Kidney (tissue), 22 donors: ENCODE measurements at places on chromosomes 11 and 22.
A peak's percentile ranks its signal among the peaks of the same experiment; 100 is the strongest.

DNA sequence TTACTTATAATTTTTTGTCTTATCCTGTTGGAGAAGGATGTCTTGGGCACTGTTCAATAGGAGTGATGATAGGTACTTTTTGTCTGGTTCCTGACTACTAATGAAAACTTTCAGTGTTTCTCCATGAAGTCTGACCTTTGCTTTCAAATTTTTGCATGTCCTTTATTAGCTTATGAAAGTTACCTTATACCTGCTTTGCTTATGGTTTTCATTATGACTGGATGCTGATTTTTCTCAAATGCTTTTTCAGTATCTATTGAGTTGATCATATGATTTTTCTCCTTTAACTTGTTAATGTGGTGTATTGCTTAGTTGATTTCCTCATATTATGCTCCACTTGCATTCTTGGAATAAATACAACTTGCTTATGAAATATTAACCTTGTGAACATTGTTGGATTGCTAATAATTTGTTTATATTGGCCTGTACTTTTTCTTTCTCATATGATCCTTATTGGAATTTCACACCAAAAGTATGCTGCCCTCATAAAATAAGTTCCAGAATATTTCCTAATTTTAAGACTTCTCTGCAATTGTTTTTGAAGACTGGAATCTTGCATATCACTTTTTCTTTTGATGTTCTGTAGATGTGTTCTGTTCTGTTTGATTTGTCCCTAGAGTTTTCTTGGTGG is 85.0 kb upstream of the SC5D start:
- no peak for DNase-seq

- DNase-seq: no peak
These were observed 17.8 kb upstream of the RRM1 start for GRCh38 chr11:4076774-4077173.

- DNase-seq: no peak
These were observed 10.3 kb upstream of the DEUP1 start for GRCh38 chr11:93320230-93320629.

DNA sequence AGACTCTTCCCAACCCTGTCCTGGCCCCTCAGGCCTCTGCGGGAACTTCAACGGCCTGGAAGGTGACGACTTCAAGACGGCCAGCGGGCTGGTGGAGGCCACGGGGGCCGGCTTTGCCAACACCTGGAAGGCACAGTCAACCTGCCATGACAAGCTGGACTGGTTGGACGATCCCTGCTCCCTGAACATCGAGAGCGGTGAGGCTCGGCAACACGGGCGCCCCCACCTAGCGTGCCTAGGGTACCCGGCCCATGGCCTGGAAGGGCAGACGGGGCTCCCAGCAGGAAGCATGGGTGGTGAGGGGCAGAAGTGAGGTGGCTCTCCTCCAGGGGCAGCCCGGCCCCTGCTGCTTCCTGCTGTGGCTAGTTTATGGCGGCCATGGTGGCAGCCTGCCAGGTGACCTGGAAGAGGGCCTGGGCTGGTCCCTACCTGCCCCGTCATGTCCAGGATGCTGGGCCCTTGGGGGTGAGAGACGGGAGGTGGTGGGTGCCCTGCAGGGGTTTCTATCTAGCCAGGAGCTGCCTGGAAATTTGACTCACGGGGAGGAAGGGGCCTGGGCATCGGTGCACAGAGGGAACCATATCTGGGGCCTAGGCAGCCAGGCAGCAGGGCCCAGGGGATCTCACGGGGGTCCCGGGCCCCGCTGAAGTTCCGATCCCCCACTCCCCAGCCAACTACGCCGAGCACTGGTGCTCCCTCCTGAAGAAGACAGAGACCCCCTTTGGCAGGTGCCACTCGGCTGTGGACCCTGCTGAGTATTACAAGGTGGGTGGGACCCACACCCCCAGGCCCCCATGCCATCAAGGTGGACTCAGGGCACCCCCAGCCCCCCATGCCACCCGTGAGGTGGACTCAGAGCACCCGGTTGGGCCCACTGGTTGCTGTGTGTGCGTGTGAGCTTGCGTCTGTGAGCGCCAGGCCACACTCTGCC is 9.2 kb downstream of the MUC2 start:
- DNase-seq: no peak

DNA sequence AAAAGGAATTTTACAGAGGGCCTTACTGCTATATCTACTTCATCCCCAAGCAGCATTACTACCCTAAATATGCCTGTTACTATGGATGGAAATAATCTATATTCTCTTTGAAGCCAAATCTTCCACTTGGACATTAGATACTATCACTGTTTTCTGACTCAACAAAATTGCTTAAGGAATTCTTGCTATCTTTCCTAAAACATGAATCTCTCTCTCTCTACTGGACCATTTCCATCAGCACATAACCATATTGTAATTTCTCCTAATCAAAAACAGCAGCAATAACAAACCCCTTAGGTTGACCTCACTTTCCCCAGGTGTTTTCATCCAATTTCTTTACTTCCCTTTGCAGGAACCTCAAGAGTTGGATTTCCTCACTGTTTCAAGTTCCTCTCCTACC is 67.9 kb upstream of the BLID start:
- no peak for DNase-seq

- peak; percentile 83 for DNase-seq
These were observed 46.2 kb downstream of the BLID start for GRCh38 chr11:122069707-122070360.

DNA sequence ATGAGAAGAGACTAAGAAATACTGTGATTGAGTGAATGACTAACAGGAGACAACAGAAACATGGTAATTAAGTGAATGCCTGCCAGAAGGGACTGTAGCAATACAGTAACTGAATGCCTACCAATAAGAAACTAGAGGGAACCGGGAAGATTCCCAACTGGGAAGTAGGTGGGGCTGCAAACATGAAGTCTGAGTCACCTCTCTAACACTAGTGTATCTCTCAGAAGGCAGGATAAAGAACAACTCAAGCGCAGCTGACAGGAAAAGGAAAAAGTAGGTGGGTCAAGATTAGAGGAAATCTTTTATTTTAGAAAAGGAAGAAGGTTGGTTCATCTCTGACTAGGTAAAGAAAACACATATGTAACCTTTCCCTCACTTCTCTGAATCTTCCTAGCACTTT is 14.0 kb downstream of the C11orf42 start:
- DNase-seq: no peak

DNA sequence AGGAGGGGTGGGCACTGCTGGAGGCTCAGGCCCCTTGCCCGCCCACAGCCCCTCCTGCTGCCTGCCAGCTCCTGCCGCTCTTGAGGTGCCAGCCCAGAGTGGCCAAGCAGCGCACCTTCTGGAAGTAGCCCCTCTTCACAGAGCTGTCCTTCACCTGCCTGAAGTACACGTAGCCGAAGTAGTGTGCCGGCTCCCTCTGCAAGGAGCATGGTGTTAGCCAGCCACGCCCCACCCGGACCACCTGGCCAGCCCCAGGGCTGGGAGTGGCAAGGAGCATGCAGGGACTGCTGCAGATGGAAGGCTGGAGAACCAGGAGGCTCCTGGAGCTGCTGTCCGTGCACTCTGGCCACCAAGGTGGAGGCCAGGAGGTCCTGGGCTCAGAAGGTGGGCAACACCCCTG is 9.6 kb downstream of the DENND6B start:
- DNase-seq: peak; percentile 46

- DNase-seq: peak; percentile 90
These were observed at the start of gene EFEMP2 for GRCh38 chr11:65872586-65873317. EFEMP2 (minus strand) TSS chr11:65872800; CDS start chr11:65872354, 446 bp downstream.

- no peak for DNase-seq
These were observed 726.7 kb downstream of the METTL15 start for GRCh38 chr11:28834877-28835276.

DNA sequence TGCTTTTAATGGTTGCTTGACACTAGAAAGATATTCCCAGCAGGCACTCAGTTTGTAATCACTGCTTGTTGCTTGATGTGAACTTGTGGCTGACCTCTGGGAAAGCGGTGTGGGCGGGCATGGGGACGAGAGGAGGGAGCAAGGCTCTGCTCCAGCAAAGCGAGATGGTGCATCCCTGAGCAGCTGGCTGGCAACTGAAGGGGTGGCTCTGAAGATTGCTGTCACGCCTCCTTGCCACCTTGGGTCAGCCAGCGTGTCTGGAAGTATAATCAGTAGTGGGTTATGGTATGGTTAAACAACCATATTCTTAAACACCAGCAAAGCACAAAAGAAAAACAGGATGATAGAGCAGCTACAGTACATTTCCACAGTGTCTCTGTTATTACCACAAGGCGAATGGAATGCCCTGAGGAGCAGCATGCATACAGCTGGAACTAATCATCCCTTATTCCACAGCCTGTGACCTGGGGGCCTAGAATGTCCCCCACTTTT is 124.5 kb downstream of the TRIM44 start:
- peak; percentile 57 for DNase-seq

DNA sequence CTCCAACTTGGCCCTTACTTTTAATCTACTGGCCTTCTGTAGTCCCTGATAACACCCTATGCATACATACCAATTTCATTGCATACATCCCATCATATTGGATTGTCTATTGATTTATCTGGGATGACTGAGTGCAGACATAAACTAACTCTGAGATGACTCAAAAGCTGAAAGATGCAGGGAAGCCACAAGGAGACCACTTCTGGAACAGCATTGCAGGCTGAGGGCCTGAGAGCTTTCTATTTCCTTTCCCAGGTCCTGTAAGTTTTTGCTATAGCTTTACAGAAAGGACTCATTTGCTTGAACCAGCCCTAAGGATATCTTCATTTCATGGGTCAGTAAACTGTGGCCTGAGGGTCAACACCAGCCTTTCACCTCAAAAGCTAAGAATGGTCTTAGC is 15.1 kb upstream of the SPON1 start:
- no peak for DNase-seq

DNA sequence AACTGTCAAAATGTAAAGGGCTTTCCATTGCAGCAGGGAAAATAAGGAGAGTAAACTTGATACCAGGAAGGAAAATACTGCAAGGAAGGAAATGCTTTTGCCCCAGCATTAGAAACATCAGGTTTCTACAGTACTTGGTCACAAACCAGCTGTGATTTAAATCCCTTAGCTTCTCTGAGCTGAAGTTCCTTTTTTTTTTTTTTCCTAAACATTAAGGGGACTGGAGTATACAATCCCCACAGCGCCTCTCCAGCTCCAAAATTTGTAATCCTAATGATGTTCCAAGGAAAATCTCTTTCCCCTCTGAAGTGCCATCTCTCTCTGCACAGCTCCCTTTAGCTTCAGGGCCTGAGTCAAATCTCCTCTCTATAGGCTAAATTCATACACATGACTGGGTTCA is 220.5 kb upstream of the PITPNB start:
- no peak for DNase-seq

DNA sequence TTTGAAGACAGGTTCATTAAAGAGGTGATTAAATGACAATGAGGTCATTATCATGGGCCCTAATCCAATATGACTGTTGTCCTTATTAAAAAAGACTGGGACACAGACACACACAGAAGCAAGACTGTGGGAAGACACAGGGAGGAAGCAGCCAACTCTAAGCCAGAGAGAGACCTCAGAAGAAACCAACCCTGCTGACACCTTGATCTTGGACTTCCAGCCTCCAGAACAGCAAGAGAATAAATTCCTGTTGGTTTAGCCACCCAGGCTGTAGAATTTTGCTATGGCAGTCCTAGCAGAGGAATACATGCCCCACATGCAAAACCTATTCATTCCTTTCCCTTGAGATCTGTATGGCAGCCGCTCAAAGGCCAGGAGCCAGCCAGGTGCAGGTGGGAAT is 35.6 kb upstream of the CACNG2 start:
- DNase-seq: no peak

GRCh38 chr11:100403816-100404215 is 283.3 kb upstream of the ARHGAP42 start:
- no peak for DNase-seq

- peak; percentile 13 for DNase-seq
These were observed 97.4 kb upstream of the IGLL5 start for GRCh38 chr22:22789922-22790845.

DNA sequence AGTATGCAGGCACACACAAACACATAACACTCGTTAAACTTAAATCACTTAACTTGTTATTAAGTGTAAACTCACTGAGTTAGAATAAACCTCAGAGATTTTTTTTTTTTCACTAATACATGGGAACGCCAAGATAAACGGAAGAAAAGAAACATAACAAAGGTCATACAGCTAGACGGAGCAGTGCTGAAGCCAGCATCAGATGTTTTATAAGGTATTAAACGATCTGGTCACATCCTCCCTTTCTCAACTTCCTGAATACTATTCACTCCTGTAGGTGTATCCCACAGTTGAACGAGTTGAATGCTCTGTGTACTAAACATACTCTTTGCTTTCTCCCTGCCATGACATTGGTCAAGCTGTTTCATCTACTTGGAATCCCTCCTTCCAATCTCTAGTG is 212.0 kb downstream of the SWAP70 start:
- DNase-seq: no peak

- DNase-seq: no peak
These were observed 6.9 kb downstream of the APOBEC3A start for GRCh38 chr22:38964306-38964705.

- DNase-seq: no peak
These were observed 62.0 kb downstream of the FDX1 start for GRCh38 chr11:110491577-110492320.

GRCh38 chr11:113725913-113726312 is 19.8 kb upstream of the TMPRSS5 start:
- no peak for DNase-seq

- DNase-seq: no peak
These were observed 84.7 kb upstream of the HEPHL1 start for GRCh38 chr11:93936460-93936859.

- DNase-seq: no peak
These were observed 69.1 kb downstream of the FEZ1 start for GRCh38 chr11:125426818-125427528.

- DNase-seq: no peak
These were observed 12.9 kb downstream of the DNAL4 start for GRCh38 chr22:38781033-38781432.

GRCh38 chr11:118634431-118635236 is 27.2 kb downstream of the PHLDB1 start:
- peak; percentile 92 for DNase-seq

GRCh38 chr11:77065878-77066228 is 918 bp upstream of the CAPN5 start:
- peak; percentile 58 for DNase-seq

DNA sequence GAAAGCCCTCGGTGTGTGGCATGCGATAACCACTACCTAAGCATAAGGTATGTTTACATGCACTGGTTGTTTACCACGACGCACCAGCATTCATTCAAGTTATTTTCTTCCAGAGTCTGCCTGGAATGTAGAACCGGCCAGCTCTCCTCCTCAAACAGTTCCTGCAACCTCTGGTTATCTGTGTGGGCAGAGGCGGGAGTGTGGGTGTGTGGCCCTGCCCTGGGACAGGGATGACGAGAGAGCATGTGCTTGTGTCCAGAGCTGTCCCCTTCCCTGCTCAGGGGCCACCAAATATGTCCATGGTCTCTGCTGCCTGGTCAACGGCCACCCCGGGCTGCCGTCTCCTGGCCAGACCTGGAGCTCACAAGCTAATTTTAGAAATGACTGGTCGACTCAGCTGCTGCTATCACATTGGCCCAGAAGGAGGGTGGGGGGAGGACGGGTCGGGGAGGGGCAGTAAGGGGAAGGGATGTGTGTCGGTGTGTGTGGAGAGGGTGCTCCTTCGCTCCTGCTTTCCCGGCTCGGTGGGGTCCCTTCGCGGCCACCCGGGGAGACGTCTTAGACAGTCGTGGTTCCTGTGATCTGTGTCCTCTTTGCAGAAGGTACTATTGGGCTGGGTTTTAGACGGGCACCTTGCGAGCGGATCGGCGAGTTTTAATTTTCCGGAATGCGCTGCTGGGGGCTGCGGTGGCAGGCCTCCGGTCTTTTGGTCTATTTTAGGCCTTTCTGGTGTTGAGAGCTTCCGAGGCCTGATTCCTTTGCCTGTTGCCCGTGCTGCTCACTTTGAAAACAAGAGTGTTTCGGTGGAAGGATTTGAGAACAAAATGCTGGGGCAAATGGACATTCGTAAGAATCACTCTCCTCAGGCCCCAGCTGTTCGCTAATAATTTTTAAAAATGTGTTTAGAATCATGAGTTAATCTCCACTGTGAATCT is at the start of gene MYO18B:
Gene MYO18B, plus strand, starts transcription at position 497 of the 935 bp plus-strand sequence. CDS start 18,905 bp downstream, outside the sequence.
- no peak for DNase-seq
